NCI-H187 treated with DMSO at 0.1 percent for 48 hours (cell line): ENCODE measurements at places on chromosomes 12 and 14.

DNA sequence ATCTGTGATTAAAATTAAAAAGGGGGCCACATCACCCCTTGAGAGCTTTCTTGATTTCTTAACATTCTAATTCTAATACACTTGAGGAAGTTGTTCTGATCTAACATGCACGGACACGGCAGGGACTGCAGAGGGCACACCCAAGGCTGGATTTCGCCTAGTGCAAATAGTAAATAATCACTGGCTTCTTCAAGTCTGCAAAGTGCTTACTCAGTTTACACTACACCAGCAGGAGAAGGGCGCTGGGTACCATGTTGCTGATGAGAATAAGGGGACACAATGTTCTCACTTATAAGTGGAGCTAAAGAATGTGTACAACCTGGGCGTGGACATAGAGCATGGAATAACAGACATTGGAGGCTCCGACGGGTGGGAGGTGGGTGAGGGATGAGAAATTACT is 34.2 kb downstream of the TBX5 start:
- DNase-seq = no peak

DNA sequence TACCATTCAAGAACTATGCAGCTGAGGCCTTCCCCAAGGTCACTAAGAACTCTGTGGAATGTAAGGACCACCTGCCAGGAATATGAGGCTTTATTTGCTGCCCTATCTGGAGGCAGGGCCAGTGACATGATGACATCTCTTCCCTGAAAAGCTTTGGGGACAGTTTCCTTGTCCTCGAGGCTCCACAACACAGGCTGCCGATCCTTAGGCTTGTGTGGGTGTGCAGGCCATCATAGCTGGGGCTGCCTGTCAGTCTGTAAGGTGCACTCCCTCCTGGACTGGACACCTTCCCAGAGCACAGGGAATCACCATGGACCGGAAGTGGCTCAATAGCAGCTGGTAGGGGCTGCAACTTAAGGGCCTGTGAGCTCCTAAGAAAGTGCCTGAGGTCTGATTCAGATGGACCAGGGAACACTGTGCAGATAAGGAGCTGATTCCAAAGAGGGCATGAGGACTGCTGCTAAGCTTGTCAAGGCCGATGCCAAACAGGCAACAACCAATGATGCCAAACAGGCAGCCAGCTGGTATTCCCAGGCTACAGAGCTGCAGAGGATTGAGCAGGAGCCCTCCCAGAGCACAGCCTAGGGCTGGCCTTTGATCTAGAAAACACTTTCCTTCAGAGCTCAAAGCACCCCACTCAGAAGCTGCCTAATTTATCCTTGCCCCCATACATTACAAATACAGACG is 84.3 kb downstream of the CRACR2A start:
- DNase-seq = no peak

GRCh38 chr12:124747426-124748161 is 116.1 kb downstream of the SCARB1 start:
- DNase-seq = no peak

- DNase-seq = no peak
These were observed 11.0 kb downstream of the PLEKHG3 start for GRCh38 chr14:64715146-64715627.

DNA sequence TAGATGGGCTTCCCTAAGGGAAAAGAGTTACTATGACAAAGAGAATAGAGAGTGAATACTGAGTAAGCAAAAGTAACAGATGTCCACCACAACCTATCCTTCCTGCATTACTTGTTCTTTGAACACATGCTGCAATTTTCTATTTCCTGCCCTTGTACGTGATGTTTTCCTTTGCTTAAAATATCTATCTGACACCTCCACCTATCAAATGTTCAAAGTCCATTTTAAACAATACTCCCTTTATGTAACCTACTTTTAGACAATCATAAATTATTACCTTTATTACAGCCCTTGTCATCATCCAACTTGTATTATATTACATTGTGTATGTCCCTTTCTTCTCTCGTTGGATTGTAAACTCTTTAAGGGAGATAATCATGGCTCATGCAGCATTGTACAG is 147.2 kb upstream of the DYRK2 start:
- DNase-seq = no peak

GRCh38 chr14:70919774-70920173 is 12.5 kb downstream of the PCNX1 start:
- no peak for DNase-seq

- DNase-seq = peak; percentile 39
These were observed 183.4 kb downstream of the TTC7B start for GRCh38 chr14:90632871-90633270.

DNA sequence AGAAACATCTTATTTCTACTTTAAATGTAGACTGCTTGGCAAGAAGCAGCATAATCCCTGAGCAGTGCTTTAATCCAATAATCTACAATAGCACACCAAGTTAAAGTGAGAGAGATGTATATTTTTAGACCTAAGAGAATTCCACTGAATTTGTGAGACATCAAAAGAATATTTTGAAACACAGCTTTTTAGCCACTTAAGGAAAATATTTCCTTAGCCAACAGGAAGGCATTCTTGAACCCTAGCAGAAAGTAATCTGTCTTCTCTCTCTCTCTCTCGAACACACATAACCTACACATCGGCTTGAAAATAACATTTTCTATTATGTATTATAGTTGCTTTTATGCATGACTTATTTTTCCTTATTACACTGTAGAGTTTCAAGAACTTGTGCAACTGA is 34.0 kb downstream of the KITLG start:
- no peak for DNase-seq

DNA sequence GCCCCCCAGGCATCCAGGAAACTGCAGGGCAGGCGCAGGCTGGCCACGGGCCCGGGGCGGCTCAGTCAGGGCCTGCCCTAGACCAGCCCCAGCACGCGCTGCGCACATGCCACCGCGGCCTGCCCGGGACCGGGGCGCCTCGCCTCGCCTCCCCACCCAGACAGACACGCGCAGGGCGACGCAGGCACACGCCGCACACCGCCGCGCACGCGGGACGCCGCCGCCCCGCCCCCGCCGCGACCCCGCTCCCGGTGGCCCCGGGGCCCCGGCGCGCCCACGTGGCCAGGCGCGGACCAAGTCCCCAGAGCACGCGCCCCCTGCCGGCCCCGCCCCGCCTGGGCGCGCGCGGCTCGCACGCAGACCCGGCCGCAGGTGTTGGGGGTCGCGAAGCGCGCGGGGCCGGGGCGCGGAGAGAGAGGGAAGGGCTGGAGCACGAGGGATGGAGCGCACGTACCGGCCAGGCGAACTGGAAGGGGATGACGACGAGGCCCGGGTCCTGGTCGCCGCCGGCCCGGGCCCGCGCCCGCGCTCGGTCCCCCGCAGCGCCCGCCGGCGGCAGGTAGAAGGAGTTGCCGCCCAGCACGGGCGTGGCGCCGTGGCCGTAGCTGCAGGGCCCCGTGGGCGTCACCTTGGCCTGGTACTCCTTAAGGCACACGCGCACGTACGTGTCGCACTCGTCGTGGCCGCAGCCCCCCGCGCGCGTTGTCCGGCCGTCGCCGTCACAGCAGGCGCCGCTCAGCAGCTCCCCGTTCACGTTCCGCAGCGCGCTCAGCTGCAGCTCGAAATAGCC is 1.1 kb downstream of the JAG2 start:
- no peak for DNase-seq

DNA sequence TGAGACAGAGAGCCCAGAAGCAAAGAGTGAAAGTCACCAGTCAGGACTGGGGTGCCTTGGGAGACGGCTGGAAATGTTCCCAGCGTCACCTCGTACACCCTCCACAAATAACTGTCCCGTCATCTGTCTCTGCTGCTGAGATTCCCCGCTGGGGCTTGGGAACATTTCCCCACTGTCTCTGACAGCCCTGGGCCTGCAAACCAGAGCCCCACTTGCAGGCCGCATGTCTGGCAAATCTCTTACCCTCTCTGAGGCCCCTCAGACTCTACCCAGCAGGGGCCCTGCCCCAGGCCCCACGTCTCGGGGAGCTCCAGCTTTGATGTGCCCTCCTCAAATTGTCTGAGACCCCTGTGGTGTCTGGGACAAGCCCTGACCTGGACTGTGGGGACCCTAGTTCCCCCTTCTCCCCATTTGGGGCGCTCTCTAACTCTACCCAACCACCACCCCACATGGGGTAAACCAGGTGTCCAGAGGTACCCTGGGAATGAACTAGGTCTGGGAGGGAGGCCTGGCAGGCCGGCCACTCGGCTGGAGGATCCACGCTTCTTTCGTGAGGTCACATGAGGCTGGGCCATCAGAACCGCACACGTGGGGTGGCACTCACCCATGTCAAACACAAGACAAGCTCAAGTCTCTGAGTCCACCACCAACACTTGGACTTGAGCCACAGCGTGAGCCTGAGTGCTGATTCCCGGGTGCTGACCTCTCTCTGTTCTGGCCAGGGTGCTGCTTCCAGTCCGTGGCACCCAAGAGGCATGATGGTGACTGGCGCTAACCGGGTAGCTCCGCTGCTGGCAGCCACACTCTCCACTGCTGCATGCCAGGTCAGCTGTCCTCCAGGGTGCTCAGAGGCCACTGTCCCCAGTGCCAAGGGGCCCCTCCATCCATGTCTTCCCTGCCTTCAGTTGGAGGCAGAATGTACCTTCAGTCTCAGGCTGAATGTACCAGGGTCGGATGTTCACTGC is 59.8 kb downstream of the DIO3 start:
- DNase-seq = no peak

DNA sequence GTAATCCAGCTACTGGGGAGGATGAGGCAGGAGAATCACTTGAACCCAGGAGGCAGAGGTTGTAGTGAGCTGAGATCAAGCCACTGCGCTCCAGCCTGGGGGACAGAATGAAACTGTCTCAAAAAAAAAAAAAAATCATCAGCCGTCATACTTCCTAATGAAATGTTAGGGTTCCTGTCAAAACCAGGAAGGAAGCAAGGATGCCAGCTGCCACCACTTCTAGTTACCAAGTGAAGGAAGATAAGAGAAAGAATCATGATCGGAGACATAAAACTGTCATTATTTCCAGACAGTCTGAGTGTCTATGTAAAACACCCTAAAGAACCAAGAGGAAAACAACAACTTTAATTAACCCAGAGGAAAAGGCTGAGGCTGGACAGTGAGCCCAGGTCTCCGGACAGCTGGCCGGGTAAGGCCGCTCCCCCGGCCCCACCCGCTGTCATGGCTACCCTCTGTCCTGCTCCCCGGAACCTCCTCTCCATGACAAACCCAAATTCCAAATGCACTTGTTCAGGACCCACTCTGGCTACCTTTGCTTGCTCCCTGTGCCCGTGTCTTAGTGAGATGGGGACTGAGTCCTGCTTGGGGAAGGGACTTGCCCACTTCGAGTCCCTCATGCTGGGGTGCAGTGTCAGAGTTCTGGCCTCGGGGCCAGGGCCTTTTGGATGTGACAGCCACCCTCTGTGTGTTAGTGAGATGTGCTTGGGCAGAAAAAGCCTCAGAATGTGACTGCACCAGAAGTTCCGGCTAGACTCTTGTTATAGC is 29.0 kb downstream of the SLC6A12 start:
- DNase-seq = no peak

DNA sequence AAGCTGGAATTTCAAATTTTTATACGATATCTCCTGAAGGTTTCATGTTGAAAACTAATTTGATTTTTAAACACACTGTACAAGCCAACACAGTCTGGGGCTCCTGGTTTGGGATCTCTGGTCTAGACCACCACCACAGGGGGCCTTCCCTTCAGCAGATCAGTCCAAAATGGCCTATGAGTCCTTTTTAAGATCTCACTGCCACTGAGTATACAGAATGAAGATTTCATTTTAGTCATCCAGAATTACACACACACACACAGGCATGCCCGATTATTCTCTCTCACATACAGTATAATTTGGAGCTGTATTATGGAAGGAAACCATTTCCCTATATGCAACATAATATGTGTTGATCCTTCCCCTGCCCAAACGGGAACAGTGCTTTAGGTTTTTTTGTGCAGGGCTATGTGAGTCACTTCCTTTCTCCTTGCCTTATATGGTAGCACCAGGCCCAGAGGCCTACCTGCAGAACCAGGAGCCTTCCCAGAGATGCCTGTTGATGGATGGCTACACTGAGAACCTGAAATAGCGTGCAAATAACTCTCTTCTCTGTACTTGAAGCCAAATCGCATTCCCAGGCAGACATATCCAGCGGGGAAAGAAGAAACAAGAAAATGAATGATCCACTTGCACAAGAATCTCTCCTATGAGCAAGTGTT is 28.1 kb upstream of the WNK1 start:
- DNase-seq = no peak

GRCh38 chr12:34348836-34349672 is 326.8 kb downstream of the ALG10 start:
- DNase-seq = no peak

GRCh38 chr12:34397591-34398365 is 375.5 kb downstream of the ALG10 start:
- DNase-seq = no peak

DNA sequence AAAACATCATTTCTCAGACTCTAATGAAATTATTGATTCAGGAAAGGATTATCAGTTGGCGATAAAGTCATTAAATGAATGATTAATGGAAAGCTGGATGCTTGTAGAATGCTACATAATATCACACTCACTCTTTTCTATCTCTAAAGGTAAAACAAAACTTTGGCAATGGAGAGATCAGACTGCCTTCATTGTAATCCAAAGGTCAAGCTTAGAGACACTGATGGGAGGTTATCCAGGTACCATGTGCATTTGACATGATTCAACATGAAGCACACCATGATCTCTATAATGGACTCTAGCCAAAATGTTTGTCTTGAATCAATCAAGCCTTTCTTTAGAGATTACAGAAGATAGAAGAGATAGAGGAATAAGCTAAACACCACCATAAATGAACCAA is 110.1 kb upstream of the USP44 start:
- DNase-seq = no peak

- DNase-seq = no peak
These were observed 94.3 kb downstream of the PRICKLE1 start for GRCh38 chr12:42495244-42495643.

- no peak for DNase-seq
These were observed 59.1 kb downstream of the TBC1D30 start for GRCh38 chr12:64883264-64884163.

- peak; percentile 41 for DNase-seq
These were observed at the start of gene CFL2 for GRCh38 chr14:34714320-34715126. Gene CFL2 (minus strand): TSS chr14:34714593. CDS start chr14:34714540, 53 bp downstream.

GRCh38 chr12:94327809-94328208 is 131.9 kb downstream of the CEP83 start:
- no peak for DNase-seq

DNA sequence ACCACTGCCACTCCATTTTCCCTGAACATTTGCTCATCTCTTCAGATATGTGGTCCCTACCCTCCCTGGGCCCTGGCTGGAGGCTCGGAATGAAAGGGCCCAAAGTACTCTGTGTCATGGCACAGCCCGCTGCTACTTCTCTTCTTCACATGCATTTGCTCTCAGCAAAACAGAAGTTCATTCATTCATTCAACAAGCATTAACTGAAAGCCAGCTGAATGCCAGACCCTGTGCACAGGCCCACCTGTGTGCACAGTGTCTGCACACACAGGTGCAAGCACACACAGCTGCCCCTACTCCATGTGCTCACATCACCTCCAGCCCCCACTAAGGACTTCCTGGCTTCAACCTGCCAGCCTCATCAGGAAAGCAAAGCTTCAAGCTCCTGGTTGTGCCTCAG is 7.8 kb downstream of the WNT1 start:
- DNase-seq = no peak

- no peak for DNase-seq
These were observed 455.3 kb upstream of the ATP2B1 start for GRCh38 chr12:90163975-90164374.

GRCh38 chr12:97977870-97978405 is 515.3 kb downstream of the RMST start:
- no peak for DNase-seq

- no peak for DNase-seq
These were observed 315.8 kb downstream of the AEBP2 start for GRCh38 chr12:19755136-19755535.
